HFF-Myc (cell line): ENCODE measurements at places on chromosomes 2 and 18.

GRCh38 chr2:165794536-165794928 lies 485 bp upstream of the GALNT3 start:
- no peak for DNase-seq

- no peak for DNase-seq
Measured at GRCh38 chr2:33086400-33087015, 139.8 kb downstream of the LTBP1 start.

DNA sequence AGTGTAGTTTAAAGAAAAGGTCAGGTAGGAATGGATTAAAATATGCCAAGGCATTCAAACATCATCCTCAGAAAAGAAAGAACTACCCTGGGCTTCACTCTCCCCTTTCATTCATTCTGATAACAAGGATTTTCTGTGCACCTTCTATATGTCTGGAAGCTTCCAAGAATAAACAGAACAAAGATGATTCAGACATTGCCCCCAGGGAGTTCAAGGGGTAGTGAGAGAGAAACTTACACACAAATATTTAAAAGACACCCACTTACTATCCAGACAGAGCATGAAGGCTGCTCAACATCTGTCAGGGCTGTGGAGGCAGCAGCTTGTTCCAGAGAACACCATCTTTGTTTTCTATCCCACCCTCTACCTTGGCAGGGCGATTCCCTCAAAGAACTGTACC lies 140.5 kb downstream of the ALK start:
- DNase-seq = no peak

DNA sequence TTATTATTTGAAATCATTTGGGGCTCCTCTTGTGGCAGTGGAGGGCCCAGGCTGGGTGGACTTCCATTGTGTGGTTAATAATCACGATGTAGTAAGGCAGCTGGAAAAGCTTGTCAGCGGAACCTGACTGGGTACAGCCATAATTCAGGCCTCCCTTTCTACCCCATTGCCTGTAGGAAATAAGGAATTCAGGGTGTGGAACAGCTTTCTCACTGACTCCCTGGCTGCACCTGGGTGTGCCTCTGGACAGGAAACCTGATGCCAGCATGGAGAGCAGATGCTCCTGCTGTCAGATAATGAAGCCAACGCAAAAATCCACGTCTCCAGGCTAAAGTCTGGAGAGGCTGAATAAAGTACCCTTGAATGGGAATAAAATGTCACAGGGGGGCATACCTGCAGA lies 44.2 kb downstream of the LYPD6B start:
- DNase-seq = no peak

- no peak for DNase-seq
Measured at GRCh38 chr2:101329026-101329425, 20.5 kb upstream of the RNF149 start.

GRCh38 chr2:176285321-176285720 lies 16.1 kb downstream of the MTX2 start:
- peak; percentile 14 for DNase-seq

GRCh38 chr2:216548901-216549331 lies 50.3 kb downstream of the RPL37A start:
- DNase-seq = no peak

GRCh38 chr18:13878857-13879256 lies 36.5 kb downstream of the MC2R start:
- DNase-seq = no peak

DNA sequence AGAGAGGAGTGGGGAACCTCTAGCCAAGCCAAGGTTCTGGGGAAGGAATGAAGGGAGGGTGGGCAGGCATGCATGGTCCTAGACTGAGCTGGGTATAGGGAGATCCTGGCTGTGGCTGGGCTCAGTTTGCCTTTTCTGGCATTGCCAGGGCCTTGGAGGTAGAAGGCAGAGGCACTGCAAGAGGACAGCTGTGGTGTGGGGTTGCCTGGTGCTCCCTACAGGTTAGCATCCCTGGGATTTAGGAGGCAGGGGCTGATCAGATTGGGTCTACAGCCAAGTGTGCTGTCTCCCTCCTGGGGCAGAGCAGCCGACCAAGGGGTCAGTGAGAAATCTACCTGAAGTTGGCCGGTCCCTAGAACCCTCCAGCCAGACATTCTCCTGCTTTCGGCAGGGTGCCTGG lies 15.9 kb downstream of the ABCG8 start:
- DNase-seq = no peak

GRCh38 chr2:56182420-56182819 lies 1.4 kb upstream of the CCDC85A start:
- no peak for DNase-seq

DNA sequence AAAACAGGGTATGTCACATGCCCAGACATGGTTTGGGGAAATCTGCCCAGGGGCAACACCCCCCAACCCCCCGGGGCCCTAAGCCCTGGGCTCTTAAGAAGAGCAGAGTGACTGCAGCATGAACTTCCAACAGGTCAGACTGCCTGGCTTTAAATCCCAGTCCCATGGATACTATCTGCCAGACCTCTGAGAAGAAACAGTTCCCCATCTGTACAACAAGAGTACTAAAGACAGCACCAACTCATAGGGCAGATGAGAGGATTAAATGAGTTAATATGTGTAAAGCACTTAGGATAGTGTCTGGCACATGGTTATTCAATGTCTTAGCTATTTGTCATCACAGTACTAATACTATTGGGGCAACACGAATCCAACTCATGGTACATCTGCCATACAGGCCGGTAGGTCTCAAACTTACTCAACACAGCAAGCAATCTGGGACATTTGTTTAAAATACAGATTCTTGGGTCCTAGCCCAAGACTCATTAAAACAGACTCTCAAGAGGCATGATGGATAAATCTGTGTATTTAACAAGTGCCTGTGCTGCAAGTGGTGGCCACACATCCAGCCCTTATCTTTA lies 23.4 kb downstream of the CDH2 start:
- no peak for DNase-seq

DNA sequence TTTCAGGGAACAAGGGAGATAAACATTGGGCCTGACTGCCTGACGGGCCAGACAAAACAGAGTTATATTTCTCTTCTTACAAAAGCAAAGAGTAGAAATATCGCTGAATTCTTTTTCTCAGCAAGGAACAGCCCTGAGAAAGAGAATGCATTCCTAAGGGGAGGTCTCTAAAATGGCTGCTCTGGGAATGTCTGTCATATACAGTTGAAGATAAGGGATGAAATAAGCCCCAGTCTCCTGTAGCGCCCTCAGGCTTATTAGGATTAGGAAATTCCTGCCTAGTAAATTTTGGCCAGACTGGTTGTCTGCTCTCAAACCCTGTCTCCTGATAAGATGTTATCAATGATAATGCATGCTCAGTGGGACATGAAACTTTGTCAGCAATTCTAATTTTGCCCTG lies 134.9 kb upstream of the CNTNAP5 start:
- DNase-seq = no peak

GRCh38 chr2:32858713-32859112 lies 88.0 kb upstream of the LTBP1 start:
- no peak for DNase-seq

DNA sequence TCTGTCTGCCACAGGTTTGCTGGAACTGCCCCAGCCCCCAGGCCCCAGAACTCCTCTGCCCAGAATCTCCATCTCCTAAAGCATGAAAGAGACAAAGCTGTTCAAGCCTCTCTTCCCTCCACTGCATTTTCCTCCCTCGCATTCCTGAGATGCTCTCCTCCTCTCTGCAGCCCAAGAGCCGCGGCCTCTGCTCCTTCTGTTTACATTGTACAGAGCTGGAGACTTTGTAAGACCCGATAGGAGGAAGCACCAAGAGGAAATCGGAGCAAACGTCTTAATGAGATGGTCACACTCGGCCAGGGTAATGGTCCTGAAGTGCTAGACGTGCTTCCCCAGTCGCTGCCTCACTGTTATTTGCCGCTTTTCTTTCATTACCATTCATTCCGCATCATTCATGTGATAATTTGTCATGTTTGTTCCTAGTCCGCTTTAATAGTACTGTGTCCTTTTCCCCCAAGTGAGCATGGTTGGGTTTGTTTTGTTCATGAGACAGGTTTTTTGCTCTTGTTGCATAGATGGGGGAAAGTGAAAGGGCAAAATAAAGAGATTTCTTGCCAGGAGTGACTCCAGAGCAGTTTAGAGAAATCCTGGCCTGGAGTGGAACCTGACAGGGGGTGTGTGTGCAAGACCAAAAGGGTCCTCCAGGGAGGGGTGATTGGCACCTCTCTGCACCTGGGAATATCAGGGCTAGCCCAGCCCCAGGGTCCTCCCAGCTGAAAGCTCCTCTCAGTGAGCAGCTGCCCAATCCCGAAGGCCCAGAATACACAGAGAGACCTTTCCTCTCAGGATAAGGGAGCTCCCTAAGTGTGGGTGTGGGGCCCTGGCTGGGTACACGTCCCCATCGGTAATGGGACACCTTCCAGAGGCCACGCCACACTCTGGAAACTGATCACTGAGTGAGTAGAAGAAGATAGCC lies 44.9 kb upstream of the ID2 start:
- no peak for DNase-seq

DNA sequence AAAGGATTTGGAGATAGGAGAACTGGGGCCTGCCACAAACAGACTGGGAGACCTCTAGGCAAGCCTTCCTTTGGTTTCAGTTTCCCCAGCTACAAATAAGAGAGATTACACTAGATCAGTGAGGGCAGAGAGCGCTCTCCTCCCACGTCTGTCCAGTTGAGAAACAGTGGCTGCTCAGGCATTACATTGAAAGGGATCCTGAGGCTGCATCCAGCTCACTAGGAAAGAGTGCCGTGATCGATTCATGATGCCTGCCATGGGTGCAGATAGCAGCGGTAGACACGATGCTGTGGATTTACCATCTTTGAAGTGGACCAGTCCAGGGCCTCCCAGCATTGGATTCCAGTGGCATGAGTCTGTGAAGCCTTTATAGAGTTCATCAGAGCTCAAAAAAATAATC lies 62.6 kb downstream of the EN1 start:
- no peak for DNase-seq

DNA sequence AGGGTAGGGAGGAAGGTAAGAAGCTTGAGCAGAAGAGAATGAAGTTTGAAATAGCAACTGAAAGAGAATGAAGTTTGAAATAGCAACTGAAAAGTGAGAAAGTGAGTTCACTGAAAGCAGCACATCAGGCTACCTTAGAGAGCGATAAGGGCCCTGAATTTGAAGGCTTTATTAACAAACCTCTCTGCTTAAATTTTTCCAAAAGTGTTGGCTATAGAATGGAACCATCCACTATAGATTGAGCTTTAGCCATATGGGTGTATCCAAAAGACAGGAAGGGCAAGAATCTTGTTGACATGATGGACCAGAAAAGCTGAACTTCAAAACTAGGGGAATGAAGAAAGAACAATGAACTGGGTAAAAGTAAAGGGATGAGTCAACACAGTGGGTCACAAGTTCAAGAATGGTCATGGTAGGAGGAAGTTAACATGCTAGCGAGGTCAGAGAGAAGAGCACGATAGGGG lies 122.5 kb downstream of the ASXL3 start:
- no peak for DNase-seq

DNA sequence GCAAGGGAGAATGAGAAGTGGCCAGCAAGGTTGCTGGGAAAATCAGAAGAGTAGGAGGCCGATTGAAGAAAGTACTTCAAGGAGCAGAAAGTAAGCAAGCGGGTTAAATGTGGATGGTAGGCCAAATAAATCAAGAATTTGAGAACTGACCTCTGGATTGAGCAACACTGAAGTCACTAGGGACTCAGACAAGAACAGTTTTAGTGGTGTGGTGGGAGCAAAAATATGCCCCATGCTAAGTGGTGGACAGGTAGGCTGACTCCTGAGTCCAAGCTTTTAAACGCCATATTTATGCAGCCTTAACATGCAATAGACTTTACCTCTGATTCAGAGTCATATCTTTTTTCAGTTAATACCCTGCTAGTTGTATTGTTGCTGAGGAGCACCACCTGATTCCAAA lies 4.5 kb downstream of the TRABD2A start:
- no peak for DNase-seq

DNA sequence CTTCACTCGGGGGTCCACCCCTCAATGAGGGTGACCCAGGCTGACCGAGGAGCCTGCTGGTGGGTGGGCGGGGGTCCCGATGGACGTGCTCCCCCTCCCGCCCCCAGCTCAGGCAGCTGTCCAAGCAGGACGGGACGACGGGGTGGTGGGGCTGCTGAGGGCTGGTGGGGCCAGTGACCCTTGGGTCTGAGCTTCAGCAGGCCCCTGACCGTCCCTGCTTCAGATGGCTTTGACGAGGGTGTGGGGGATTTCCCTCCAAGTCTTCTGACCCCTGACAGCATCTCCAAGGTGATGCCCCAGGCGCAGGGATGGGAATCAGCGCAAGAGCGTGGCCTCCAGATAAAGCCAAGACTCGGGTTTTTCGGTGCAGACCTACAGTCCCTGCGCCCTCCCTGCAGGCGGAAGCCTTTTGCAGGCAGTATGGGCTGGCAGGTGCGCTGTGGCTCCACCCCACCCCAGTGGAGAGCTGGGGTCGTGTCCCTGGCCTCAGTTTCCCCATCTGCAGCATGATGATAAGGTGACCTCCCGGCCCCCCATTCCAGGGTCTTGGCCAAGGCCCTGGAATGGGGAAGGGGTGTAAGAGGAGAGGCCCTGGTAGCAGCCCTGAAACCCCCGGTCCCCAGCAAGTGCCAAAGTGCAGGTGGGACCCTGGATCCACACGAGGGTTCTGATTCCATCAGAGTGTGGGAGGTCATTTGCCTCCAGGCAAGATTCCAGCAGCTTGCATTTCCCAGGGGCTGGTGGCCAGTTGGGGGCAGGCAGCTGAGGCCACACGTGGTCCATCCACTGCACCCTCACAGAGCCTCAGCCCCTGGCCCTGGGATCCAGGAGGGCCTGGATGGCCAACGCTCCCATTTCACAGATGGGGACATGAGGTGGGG lies 8.7 kb downstream of the CROCC2 start:
- DNase-seq = no peak

DNA sequence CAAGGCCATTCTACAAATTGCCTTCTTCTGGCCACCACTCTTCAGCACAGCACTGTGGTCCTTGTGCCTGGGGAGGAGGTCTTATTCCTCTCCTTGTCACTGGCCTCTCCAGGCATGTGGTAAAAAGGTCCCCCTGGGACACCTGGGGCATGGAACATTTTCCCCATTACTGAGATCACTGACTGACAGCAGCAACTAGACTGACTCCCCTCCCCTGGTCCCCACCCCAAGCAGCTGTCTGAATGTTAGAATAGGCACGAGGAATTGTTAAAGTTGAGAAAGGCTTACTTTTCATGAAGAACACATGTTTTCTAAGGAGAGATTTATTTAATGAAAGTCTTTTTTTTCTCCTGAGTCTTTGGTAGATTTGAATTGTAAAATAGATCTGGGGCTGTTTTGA lies 39.5 kb upstream of the RTN4 start:
- DNase-seq = no peak

- no peak for DNase-seq
Measured at GRCh38 chr2:63001576-63001975, 49.1 kb upstream of the OTX1 start.

- DNase-seq = no peak
Measured at GRCh38 chr2:73291093-73291460, 2.3 kb downstream of the EGR4 start.

DNA sequence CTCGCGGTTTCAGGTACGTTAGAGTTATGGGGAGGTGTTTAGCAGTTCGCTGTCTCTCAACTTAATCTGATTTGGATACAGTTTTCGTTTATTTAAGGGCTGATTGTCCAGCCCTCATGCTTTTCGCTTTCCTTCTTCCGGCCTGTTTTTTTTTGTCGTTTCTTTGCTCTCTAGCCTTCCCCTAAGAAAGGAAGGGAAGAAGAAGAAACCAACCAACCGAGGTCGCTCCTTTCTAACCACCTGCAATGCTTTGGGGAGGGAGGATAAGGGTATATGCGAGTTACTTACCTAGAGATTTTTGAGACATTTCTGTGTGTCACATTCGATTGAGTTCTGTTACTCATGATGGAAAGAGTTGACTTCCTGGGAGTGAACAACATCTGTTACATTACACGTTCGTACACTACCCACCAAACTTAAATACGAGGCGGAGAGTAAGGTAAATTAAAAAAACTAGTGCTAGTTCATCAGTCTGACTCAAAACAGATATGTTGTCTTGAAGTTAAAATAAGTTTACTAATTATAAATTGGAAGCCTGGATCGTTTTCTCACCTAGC lies 918 bp downstream of the EIF5B start:
- DNase-seq = no peak
